ENCODE measurements at places on chromosomes 12 and 14. TPM values are rescaled to one million over a fixed set of nuclear protein-coding genes. Genes with fewer than 3 reads are reported as not detected.

Gene C12orf57
- 289 TPM for total RNA-seq

Gene CLEC2A
- total RNA-seq = not detected

Gene TPH2
- total RNA-seq = not detected

Gene KRT75
- not detected for total RNA-seq

Gene WNT1
- not detected for total RNA-seq

Gene BATF
- not detected for total RNA-seq

Gene TTC5
- 10.8 TPM for total RNA-seq

Gene CCNB1IP1
- total RNA-seq = 84.8 TPM

Gene FZD10
- total RNA-seq = 1.3 TPM

Gene MSRB3
- total RNA-seq = 19.2 TPM

DNA sequence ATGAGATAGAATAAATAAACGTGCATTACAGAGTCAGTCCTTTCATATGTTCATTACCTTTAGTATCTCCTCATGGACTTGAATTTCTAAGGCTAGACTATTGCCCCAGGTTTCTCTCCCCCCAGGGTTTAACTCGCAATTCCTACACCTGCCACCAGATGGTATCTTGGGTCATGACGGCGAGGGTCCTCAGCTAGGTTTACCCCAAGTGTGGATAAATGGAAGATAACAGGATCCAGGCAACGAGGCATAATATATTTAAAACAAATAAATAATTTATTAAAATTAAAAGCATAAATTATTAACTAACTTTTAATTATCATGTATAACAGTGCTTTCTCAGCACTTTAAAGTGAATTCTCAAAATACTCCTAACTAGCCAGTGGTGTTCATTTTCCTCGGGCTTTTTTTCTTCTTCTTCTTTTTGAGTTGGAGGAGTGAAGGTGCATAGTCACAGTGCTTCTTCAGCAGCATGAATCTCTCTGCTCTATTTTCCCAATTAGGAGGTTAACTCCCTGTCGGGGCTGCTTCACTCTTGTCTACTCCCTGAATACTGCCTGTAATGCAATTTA lies 243.5 kb upstream of the CAND1 start:
- peak; percentile 25 for DNase-seq

DNA sequence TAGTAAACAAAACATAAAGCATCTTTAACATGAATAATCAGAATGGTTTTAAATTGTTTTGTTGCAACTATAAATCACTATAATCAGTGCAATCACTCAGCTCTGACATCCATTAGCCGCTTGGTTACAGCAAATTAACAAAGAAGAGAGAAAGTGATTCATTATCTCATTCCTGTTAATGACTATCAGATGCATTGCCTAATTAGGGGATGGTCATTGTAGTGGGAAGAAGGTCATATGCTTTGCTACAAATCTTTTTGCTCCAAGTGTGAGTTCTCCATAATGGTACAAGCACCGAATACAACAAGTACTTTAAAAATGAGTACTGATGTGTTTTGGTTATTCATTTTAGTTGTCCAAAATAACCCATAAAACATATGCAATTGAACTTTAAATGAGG lies 272.0 kb downstream of the AKAP6 start:
- DNase-seq = no peak

DNA sequence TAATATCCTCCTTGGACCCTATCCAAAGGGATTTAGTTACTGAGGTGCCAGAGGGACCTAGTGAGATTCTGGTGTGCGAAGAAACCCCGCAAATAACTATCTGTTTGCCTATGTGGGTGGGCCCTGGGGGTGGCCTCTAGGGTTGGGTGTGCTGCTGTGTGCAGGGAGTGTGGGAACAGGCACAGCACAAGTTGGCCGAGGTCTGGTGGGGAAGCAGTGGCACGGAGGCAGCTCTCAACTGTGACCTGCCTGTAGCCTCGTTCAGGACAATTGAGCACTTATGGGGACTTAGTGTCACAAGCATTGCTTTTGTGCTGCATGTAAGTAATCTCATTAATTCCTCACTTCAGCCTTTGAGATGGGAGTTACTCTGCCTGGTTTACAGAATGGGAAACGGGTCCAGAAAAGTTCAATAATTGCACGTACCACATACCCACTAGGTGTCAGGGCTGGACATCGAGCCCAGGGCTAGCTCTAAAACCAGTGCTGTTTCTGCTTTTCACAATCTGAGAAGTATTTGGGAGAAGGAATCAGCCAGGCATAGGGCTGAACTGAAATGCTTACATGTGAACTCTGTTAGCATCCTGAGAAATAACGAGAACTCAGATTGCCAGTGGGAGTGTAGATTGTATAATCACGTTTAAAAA lies 58.8 kb downstream of the TECPR2 start:
- DNase-seq = no peak

DNA sequence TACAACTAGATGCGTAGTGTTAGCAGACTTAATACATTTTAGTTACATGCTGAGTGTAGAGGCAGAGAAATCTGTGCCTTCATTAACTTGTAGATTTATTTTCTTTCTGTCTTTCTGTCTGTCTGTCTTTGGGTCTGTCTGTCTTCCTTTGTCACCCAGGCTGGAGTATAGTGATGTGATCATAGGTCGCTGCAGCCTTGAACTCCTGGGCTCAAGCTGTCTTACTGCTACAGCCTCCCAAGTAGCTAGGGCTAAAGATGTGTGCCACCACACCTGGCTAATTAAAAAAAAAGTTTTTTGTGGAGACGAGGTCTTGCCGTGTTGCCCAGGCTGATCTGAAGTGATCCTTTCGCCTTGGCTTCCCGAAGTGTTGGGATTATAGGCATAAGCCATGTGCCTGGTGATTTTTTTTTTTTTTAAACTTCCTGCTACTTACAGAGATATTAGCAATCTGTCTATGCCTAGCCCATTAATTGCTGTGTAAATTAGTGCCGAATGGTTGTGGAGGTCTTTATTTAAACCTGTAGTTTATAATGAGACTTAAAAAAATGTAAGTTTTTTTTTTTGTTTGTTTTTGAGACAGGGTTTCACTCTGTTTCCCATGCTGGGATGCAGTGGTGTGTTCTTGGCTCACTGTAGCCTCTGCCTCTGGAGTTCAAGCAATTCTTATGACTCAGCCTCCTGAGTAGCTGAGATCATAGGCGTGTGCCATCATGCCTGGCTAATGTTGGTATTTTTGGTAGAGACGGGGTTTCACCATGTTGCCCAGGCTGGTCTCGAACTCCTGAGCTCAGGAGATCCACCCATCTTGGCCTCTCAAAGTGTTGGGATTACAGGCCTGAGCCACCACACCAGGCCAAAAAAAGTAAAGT lies 22.8 kb downstream of the ERC1 start:
- DNase-seq = peak; percentile 13

- DNase-seq = peak; percentile 19
These were observed 78.7 kb upstream of the ZDHHC17 start for GRCh38 chr12:76685246-76685678.

DNA sequence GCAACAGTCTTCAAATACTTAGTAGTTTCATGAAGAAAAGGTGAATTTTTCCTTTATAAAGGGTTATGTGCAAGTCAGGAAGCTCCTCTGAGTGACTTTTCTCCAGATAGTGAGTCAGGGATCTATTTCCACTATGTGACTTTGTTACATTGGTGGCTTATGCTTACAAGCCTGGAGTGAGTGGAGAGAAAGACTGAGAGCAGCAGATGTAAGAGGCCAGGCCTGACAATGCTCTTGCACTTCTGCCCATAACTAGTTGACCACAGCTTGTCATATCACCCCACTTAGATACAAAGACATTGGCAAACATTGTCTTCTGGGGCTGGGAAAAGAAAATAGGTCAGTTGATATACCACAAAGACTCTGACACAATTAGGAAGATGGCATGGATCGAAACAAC lies 236.5 kb downstream of the PDZRN4 start:
- no peak for DNase-seq

DNA sequence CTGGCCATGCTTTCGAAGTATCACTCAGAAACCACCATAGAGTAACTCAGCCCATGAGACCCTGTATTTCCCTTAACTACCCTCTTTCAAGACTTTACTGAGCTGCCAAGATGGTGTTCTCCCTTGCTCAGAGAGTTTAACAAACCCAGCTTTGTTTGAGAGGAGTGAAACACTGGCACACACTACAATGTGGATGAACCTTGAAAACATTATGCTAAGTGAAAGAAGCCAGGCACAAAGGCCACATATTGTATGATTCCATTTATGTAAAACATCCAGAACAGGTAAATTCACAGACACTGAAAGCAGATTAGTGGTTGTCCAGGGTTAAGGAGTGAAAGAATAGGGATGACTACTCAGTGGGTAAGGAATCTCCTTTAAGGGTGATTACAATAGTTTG lies 18.9 kb downstream of the SERPINA3 start:
- DNase-seq = no peak

DNA sequence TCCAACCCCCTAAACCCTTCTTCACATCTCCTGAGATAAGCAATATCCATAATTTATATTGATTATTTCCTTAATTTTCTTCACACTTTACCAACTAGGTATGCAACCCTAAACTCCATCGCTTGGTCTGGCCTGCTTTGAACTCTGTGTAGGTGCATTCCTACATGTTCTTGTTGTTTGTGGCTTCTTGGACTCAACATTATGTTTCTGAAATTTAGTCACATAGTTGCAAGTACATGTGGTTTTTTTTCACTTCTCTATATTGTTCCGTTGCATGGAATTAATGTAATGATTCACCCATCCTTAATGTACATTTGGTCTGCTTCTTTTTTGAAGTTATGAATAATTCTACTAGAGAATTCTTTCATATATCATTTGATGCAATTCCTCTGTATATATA lies 1.6 kb upstream of the TAS2R30 start:
- DNase-seq = no peak

GRCh38 chr14:30874120-30874998 lies at the start of gene COCH:
COCH (plus strand) TSS chr14:30874559; CDS start chr14:30874939, 380 bp downstream.
- peak; percentile 72 for DNase-seq

GRCh38 chr14:54659365-54659764 lies 92.4 kb downstream of the SAMD4A start:
- DNase-seq = no peak

GRCh38 chr14:62251237-62251636 lies 489.0 kb downstream of the SNAPC1 start:
- DNase-seq = no peak

GRCh38 chr14:104747876-104748275 lies 5.1 kb upstream of the SIVA1 start:
- no peak for DNase-seq

- no peak for DNase-seq
These were observed 121.6 kb downstream of the VEZT start for GRCh38 chr12:95339086-95339788.

- DNase-seq = peak; percentile 91
These were observed at the start of gene HDAC7 for GRCh38 chr12:47819896-47820630. HDAC7 (minus strand) TSS chr12:47819903; CDS start chr12:47819785, 118 bp downstream.

GRCh38 chr12:106114447-106115068 lies 24.2 kb downstream of the NUAK1 start:
- no peak for DNase-seq

DNA sequence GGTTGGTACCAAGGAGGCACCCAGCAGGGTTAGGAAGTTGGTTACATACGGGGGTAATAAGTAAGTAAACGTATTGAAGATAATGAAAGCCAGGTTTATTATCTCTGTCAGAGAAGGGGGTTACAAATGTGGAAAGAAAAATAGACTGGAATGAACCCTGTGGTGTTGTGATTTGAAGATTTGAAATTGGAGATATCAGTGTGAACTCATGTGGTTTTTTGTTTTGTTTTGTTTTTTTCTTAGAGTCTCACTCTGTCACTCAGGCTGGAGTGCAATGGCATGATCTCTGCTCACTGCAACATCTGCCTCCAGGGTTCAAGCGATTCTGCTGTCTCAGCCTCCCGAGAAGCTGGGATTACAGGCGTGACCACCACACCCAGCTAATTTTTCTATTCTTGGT lies 14.1 kb upstream of the SLC25A3 start:
- no peak for DNase-seq
